ENCODE measurements at places on chromosomes 4 and X. TPM values are rescaled to one million over a fixed set of nuclear protein-coding genes. Genes with fewer than 3 reads are reported as not detected.

The TLR2 gene
- not detected for total RNA-seq

The SORCS2 gene
- total RNA-seq, result 0.27 TPM

- DNase-seq, result no peak
These were observed 460.4 kb upstream of the DIAPH2 start for GRCh38 chrX:96224279-96224678.

- no peak for DNase-seq
These were observed 9.7 kb upstream of the EOLA2 start for GRCh38 chrX:149948016-149948415.

DNA sequence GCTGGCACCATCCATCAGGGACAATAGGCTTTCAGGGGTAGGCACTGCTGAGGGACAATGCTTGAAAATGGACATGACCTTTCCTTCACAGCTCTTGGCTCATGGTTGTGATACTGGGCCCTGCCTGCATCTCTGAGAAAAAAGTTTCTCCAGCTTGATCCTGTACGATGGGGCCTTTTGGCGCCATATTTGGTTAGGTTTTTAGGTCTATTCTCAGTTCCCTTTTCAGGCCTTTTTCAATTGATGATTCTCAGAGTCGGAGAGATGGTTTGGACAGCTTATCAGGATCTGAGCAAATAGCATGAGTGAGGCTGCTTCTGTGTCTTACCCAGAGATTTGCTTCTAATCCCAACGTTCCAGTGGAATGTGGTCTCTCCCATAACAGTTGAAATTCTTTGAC lies 141.6 kb downstream of the ZNF518B start:
- no peak for DNase-seq

Measured in fibroblast of the aortic adventitia (primary cell).